Smooth muscle cell of the brain vasculature (primary cell): ENCODE measurements at places on chromosomes 1 and 21.

- DNase-seq = no peak
These were observed 1.2 kb downstream of the CAMK2N1 start for GRCh38 chr1:20484519-20485462.

GRCh38 chr1:243672539-243673074, 177.4 kb downstream of the AKT3 start:
- no peak for DNase-seq

DNA sequence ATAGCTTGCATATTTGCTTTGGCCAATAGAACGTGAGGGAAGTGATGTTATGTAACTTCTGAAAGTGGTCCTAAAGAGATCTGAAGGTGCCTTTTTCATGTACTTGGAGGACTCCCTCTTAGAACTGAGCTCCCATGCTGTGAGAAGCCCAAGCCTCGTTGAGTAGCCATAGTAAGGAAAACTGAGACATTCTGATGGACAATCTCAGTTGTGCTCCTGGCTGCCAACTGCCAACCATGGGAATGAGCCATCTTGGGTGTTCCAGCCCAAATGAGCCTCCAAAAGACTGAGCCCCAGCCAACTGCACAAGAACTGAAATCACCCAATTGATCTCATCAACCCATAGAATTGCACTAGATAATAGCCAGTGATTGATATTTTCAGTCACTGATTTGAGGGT, 106.7 kb downstream of the MRPL39 start:
- no peak for DNase-seq

- no peak for DNase-seq
These were observed 85.8 kb upstream of the ZNF648 start for GRCh38 chr1:182147136-182147820.

- DNase-seq = no peak
These were observed 155.5 kb upstream of the FGGY start for GRCh38 chr1:59141267-59141863.

- no peak for DNase-seq
These were observed 54.0 kb upstream of the CNN3 start for GRCh38 chr1:94980582-94981574.

DNA sequence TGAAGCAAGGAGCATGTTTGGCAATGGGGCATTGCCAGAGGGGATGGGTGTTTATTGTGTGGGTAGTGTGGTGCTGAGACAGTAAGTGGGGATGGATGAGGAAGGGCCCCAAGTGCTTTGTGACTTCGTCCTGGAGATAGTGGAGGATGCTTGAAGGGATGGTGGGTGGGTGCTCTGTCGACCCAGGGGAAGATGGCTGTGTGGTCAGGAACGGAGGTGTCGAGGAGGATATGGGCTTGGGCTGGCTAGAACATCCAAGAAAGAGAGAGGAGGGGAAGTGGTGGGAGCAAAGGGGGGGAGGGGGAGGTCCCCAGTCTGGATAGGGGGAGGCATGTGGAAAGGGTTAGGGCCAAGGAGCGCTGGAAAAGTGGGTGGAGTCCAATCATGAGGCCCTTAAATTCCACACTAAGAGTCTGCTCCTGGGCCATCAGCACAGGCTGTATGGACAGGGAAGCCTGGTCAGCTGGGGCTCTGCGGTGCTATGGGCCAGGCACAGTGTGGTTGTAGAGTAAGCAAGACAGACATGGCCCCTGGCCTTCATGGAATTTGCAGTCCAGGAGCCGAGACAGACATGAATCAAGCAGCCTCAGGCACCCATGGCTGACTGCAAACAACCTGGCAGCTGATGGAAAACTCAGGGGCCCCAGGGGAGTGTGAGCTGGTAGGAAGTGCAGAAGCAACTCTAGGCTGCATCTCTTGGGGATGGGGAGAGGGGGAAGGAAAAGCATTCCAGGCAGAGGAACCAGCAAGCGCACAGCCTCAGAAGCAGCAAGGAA, 36.3 kb downstream of the EDN2 start:
- no peak for DNase-seq

DNA sequence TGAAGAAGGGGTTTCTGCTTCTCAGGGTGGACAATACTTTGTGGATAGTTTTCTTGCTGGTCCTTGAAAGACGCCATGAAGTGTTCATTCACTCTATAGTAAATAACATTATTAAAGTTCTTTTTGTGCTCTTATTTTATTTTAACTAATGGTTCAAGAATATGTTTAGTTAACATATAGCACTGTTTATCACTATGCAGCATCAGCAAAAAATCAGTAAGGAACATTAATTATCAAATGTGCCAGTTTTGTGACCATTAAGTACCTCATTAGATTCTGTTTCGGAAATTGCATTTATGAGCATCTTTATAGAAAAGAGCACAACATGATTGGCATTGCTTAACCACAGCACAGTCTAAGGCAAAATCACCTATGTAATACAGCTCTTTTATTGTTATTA, 385.6 kb downstream of the LMO4 start:
- no peak for DNase-seq
